ENCODE measurements at places on chromosomes 6 and 20.

- no peak for DNase-seq
Measured at GRCh38 chr20:36726168-36726567, 19.7 kb downstream of the NDRG3 start.

GRCh38 chr6:137414599-137414998 lies 79.6 kb downstream of the OLIG3 start:
- no peak for DNase-seq

DNA sequence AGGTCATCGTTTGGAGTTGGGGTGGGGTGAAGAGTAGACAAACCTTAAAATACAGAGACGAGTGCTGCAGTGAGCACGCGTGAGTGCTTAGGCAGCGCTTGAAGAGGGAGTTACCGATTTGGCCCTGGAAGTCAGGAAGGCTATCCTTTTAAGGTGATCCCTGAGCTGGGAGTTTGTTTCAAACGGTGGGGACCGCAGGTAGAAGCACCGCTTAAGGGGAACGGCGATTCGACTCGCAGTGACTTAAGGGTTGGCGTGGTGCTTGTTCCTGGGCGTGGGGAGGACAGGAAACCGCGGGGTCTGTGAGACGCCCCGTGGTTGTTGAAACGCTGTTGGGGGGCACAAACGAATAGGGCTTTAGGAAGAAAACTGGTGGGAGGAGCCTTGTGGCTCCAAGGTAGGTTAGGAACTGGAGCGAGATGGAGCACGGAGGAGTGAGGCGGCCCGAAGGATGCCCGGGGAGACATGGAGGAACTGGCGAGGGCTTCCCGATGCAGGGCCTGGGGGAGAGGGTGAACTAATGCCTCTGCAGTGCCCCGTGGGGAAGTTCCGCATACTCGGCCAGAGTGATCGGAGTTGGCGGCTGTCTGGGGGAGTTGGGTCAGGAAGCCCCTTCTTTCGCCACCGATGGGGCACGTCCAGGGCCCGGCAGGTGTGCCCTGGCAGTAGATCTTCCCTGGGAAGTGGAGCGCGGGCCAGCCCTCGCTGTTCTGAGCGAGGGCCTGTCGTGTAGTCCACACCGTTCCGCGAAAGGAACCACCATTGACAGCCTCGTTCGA lies 1.3 kb upstream of the CDYL start:
- DNase-seq, result no peak

DNA sequence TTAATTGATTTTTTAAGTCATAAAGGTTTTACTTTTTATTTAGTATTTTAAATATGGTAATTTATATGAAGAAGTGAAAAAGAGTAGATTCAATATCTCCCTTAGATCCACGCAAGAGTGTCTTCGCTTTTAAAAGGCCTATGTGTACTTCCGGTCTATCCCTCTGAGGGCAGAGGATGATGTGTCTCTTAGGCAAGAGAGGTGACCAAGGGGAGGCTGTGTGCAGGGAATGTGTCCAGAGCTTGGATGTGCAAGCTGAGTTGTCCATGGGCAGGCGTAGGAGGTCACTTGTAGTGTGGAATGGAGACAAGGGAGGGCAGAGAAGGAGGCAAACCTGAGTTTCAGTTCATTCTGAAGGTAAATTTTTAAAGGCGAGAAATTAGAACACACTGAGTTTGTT lies 113.9 kb downstream of the CRYBG1 start:
- no peak for DNase-seq

GRCh38 chr6:26389349-26389894 lies 6.5 kb downstream of the BTN2A2 start:
- no peak for DNase-seq

GRCh38 chr6:90020746-90021145 lies 126.5 kb downstream of the GJA10 start:
- no peak for DNase-seq

- no peak for DNase-seq
Measured at GRCh38 chr6:54206510-54206909, 95.3 kb downstream of the MLIP start.

- no peak for DNase-seq
Measured at GRCh38 chr6:134358320-134358719, 40.4 kb upstream of the SGK1 start.

DNA sequence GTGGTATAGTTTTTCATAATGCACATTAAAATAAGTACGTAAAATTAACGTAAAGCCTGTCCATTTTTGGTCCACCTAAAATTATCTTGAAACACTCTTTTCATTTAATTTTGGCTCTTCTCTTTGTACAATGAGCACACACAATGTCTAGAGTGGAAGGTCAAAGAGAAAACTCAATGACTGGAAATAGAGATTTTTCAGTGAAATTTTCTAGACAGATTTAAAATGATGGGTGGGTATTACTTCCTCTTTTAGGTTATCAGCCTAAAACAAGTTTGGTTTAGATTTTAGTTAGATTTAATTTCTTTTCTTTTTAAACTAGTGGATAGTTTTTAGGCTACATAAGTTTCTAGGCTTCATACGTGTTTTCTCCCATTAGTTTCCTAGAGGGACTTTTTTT lies 24.9 kb downstream of the DSE start:
- no peak for DNase-seq

GRCh38 chr6:43940393-43941087 lies 170.5 kb downstream of the VEGFA start:
- no peak for DNase-seq

- DNase-seq, result no peak
Measured at GRCh38 chr6:125826695-125827463, 36.1 kb downstream of the NCOA7 start.

DNA sequence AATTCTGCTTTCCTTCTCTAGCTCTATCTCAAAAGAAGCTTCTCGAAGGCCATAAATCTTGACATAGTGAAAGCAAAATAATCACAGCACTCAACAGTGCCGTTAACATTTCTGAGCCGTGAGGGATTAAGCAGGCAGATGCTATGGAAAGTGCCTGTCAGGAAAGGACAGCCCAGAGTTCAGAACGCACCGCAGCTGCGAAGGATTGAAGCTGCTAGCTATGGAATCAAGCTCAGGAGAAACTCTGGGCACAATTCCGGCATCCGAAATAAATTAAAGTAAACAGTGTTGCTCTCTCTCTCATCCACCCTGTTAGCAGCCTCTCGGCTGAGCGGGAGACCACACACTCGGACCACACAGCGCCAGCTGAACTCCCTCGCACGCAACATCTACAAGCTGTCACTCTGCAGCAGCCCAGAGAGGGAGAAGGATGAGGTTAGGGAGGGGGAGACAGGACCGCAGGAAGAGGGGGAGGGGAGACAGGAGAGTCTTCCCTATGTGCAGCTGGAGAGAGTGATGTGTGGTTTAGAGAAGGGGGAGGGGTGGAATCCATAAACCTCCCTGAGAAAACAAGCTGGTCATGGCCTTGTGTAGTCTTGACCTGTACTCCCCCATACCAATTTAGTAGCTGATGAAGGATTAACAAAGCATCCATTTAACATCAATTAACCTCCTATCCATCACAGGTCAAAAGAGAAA lies 9.0 kb downstream of the EXOC2 start:
- peak; percentile 100 for DNase-seq

GRCh38 chr20:63652192-63652980 lies 838 bp downstream of the STMN3 start:
- no peak for DNase-seq

DNA sequence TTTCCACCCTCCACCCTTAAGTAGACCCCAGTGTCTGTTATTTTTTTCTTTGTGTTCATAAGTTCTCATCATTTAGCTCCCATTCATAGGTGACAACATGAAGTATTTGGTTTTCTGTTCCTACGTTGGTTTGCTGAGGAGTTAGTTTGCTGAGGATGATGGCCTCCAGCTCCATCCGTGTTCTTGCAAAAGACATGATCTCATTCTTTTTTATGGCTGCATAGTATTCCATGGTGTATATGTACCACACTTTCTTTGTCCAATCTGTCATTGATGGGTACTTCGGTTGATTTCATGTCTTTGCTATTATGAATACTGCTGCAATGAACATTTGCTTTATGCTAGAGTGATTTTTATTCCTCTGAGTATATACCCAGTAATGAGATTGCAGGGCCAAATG lies 301.2 kb downstream of the ADGRG6 start:
- no peak for DNase-seq

GRCh38 chr6:34484899-34485298 lies 19.0 kb downstream of the PACSIN1 start:
- no peak for DNase-seq

DNA sequence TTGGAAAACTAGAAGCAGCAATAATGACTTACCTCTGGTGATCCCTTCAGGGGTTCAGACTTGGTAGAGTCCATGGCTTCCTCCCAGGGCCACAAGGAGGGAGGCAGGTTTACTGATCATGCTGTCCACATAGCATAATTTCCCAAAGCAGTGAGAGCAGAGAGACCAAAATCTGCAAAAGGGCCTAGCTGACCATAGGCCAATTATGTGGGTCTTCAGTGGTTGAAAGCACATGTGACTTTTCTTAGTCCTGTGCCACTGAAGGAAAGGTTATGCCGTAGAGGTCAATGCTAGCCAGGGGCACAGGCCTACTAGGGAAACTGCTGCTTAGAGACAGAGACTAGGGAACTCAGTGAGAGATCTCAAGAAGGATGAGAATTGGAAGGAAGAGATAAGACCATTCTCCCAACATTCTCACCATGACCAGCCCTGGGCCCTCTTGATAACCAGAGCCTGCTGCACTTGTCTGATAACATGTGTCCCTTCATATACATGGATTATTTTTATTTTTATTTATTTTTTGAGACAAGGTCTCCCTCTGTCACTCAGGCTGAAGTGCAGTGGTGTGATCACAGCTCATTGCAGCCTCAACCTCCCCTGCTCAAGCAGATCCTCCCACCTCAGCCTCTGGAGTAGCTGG lies 2.0 kb upstream of the GTPBP2 start:
- DNase-seq, result no peak

DNA sequence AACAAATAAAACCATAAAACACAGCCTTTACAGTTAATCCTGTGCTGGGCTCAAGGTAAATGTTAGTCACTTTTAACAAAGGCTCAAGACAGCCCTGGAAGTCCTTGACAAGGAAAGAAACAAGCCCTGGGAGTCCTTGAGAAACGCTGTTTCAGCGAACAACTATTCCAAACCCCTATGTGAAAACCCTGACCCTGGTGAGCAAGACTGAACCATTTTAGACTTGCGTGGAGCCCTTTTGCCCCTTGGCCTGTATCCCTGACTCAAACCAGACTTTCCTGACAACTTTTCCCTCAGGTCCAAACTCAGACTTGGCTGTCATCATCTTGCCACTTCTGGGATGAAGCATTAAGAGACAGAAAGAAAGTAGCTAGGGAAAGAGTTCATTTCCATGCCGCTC lies 180.4 kb downstream of the AIG1 start:
- DNase-seq, result no peak

DNA sequence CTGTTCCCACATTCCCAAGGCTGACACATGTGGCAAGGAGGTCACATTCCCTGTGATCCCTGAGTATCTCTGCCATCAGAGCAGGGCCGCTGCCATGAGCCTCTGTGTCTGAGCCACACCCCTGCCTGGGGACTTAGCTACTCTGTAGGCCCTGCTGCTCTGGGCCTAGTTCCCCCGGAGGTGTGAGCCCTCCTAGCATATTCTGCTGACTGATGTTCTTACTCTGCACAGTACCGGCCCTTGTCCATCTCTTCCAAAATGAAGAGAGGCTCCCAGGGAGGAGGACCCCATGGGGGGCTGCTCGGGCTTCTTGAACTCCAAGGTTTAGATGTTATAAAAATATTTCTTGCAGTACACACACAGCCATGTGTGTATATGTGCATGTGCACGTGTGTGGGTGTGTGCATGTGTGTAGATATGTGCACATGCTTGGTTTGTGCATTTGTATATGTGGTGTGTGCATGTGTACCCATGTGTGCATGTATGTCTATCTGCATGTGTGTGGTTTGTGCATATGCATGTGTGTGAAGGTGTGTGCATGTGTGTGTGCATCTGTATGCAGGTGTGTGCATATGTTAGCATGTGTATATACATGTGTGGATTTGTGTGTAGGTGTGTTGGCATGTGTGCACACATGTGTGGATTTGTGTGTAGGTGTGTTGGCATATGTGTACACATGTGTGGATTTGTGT lies 101.2 kb downstream of the ERMARD start:
- peak; percentile 12 for DNase-seq

DNA sequence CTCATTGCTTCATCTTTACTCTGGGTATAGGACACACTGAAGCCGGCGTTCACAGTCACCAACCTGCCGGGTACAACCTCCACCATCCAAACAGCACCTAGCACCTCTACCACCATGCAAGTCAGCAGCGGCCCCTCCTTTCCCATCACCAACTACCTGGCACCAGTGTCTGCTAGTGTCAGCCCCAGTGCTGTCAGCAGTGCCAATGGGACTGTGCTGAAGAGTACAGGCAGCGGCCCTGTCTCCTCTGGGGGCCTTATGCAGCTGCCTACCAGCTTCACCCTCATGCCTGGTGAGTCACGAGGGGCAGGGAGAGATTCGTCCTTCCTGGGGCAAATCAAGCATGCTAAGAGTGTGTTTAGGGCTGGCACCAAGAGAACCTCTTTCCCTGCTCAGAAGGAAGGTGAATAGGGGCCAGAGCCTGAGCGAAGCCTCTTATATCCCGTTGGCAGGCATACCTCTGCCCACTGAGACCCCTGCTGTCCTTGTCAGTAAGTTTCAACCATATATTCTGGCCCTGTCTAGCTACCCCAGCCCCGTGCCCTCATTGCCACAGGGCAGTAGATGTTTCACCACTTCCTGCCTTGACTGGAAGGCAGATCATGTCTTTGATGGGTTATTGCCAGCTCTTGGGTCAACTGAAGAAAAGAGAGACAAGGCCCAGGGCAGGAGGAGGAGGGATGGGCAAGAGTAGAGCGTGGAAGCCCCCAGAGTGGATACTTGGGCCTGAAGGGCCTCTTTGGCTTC lies 4.8 kb downstream of the SRF start:
- DNase-seq, result no peak

GRCh38 chr20:62583424-62583920 lies 58.8 kb upstream of the SLCO4A1 start:
- no peak for DNase-seq

GRCh38 chr6:158321960-158322359 lies 9.7 kb downstream of the TULP4 start:
- DNase-seq, result peak; percentile 14

DNA sequence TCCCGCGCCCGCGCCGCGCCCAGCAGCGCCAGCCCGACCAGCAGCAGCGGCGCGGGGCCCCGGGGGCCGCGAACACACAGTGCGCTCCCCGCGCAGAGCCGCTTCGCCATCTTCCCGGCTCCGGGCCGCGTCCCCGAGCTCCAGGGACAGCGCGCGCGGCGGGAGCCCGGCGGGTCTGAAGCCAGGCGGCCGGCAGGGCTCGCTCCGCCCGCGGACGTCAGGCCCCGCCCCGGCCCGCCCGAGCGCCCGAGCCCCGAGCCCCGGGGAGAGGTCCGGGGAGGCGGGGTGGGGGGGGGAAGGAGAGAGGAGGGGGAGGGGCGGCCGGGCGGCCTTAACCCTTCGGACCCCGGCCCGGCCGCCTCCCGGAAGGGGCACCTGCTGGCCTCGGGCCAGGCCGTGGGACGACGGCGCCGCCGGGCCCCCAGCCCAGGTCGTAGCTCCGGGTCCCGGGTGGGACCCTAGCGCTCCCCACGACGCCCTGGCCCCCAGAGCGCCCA lies at the start of gene LAMA5:
Gene LAMA5 (minus strand): TSS at position 177 of the 497 bp plus-strand sequence. CDS start 67 bp downstream, at position 110.
- no peak for DNase-seq

DNA sequence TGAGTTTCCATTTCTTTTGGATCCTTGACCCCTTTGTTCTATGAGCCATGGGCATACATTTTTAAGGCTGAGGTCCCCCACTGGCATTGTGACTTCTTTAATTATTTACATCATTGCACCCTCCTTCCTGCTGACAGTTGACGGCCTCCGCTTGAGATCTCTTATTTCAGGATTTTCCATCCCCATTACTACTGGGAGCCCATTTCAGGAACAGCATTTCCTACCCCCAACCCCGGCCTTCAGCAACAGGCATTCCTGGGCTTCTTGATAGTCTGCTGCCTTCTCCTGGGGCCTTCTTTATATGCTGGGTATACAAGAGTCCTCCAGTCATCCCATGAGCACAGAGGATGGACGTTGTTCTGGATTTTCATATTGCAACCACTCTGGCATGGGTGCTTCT lies 3.8 kb downstream of the ULBP1 start:
- DNase-seq, result no peak
